ENCODE measurements at places on chromosomes 11 and 22.

DNA sequence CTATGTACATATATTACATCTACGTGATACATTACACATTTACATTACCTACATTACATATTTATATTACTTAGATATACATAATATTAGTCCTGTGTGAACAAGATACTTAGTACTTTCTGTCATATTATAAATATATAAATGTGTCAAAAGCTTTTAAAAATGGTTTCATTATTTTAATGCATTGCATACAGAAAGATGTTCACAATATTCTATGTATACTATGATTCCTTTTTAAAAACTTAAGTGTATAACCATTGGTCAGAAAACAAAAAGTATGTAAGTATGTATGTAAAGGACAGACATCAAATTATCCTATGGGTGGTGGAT lies 647 bp upstream of the ZW10 start:
- DNase-seq, result no peak

DNA sequence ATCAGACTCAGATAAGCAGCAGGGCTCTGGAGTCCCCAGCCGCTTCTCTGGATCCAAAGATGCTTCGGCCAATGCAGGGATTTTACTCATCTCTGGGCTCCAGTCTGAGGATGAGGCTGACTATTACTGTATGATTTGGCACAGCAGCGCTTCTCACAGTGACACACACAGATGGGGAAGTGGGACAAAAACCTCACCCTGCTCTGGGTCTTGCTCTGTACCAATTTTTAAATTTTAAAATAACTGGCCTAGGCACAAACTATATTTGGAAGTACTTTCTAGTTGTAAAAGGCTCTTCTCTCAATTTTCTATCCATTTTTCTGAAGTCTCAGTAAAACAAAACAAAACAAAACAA lies 131.7 kb downstream of the VPREB1 start:
- DNase-seq, result no peak

- DNase-seq, result no peak
Observed at GRCh38 chr22:22737590-22737989, 93.2 kb downstream of the GGTLC2 start.

DNA sequence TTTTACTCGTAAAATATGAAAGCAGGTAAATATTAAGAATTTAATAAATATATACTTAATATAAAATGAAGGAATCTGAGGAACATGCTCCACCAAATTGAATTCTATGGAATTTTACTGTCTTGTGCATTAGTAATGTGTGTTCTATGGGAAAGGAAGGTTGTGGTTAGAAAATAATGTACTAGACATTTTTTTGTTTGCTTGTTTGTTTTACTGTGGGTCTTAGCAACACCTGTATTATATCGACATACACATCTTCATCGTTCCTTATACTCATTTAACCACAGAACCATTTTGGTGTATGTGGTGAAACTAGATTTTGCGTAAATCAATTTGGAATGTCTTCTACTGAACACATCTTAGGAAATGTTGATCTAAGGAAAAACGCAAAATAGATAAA lies 114.1 kb upstream of the MTMR2 start:
- no peak for DNase-seq

DNA sequence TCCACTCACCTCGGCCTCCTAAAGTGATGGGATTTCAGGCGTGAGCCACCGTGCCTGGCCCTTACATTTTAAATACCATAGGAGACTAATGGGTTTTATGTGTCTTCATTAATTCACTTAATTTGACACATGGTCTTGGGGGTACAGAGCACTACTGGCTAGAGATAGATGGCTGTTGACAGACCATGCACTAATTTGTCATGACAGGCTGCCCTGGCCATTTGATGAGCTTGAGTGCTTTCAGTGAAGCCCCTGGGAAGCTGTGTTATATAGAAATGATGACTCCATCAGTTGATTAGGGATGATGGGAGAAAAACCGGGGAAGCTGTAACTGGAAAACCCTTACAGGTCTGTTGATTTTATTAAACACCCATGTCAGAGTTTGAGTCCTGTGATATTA lies 6.6 kb downstream of the PHF5A start:
- DNase-seq, result no peak

- DNase-seq, result no peak
Observed at GRCh38 chr11:12390687-12391110, 13.3 kb downstream of the PARVA start.

DNA sequence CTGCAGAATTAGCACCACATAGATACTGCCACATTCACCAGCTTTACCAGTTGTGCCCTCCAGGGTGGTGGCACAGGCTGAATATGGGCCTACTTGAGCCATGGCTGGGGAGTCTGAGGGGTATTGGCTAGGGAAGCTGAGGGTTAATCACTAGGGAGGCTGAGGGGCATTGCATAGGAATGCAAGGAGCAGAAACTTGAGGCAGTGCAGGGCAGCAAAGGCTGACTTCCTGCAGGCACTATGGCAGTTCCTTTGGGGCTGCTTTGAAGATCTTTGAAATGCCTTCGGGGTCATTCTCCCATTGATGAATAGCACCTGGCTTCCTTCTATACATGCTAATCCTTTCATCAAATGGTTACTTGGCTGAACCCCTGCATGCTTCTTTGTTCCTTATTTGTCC lies 171.5 kb downstream of the RCN1 start:
- DNase-seq, result no peak

DNA sequence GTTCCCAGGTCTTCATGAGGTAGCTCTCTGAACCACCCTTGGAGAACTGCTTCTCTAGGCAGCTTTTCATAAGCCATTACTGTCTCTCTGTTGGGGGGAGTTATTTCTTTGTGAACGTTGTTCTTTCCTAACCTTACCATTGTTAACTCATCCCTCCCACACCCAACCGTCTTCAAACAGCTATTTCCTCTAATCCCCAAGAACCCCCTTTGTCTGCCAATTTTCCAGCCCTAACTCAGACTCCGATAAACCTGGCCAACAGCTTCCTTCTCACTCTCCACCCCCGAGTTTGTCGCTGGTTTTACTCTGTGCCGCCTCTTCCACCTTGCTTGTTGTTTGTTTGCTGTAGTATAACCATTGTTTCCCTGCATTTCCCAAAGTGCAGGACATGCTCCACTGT lies 131.5 kb downstream of the CCDC34 start:
- no peak for DNase-seq

Data from NCI-H446 treated with DMSO at 0.1 percent for 48 hours (cell line).